ENCODE measurements at places on chromosomes 6 and 20.

GRCh38 chr6:2875359-2876191 lies 27.5 kb downstream of the SERPINB9 start:
- DNase-seq, result no peak

DNA sequence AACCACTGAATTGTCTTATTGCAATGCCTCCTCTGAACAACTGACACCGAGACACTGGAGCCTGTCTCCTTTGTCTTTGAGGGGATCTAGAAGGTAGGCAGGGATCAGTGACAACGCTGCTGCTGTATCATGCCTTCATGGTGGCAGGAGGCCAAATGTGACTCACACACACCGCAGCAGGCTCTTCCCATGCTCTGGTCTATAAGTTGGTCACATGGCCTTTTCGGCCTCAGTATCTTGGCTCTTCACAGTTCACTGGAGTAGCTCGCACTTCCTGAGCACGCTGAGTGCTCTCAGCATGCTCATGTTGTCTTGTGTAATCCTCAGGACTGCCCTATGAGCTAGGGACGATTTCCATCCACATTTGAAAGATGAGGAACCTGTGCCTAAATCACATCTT lies 167.4 kb upstream of the PCSK2 start:
- no peak for DNase-seq

- DNase-seq, result no peak
Observed at GRCh38 chr20:60882836-60883235, 369.2 kb upstream of the CDH4 start.

DNA sequence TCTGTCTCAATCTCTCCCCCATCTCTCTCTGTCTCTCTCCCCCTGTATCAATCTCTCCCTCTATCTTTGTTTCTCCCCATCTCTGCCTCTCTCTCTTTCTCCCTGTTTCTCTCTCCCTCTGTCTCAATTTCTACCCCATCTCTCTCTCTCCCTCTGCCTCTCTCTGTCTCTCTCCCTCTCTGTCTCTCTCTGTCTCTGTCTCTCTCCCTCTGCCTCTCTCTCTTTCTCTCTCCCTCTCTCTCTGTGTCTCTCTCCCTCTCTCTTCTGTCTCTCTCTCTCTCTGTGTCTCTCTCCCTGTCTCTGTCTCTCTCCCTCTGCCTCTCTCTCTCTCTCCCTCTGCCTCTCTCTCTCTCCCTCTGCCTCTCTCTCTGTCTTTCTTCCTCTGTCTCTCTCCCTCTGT lies 62.6 kb downstream of the DACT2 start:
- no peak for DNase-seq

- no peak for DNase-seq
Observed at GRCh38 chr6:21075986-21076385, 517.6 kb upstream of the SOX4 start.

- DNase-seq, result no peak
Observed at GRCh38 chr6:40287296-40287850, 299.8 kb downstream of the LRFN2 start.

DNA sequence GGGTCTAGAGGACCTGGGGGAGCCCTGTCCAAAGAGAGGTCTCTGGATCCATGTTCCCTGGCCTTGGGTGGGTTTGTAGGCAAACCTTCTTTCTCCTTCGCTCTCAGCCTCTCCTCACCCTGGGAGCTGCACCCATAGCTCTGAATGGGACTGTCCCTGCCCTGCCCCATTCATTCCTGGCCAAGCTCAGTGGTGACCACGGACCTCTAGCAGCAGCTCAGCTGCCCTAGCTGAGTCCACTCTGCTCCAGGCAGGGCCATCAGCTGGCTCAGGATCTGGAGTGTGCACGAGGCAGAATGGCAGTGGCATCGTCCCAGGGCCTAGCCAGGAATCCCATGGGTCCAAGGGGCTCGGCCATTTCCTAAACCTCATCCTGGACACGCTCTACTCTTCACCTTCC lies 5.3 kb downstream of the ULBP3 start:
- DNase-seq, result no peak

DNA sequence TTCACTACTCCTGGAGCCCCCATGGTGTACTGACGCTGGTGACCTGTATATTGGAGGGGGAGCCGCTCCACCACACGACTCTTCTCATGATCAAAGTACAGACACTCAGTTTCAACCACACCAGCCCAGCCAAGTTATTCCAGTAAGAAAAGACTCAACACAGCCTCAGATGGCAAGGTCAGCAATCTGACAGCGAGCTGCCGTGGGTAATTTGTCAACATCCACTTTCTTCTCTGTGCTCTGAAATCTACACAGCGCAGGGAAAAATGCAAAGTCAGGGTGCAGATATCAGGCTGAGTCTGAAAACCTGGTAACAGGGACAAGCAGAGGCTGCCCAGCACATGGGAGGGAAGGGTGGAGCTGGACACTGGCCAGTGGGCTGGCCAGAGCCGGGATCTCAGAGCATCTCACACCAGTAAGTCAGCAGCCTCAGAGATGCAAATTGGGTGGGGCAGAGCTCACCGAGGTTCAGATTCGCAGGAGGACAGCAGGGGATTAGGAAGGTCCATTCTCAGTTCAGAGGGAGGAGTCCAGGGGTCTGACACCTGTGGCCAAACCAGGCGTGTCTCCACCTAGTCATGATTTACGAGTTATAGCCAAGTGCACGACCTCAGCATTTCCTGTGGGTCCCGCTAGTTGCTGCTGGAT lies 44.5 kb upstream of the RPS6KA2 start:
- no peak for DNase-seq

- DNase-seq, result no peak
Observed at GRCh38 chr6:143637691-143638090, 40.1 kb upstream of the PHACTR2 start.

GRCh38 chr20:30500829-30501440 lies 756.5 kb upstream of the DEFB115 start:
- no peak for DNase-seq

DNA sequence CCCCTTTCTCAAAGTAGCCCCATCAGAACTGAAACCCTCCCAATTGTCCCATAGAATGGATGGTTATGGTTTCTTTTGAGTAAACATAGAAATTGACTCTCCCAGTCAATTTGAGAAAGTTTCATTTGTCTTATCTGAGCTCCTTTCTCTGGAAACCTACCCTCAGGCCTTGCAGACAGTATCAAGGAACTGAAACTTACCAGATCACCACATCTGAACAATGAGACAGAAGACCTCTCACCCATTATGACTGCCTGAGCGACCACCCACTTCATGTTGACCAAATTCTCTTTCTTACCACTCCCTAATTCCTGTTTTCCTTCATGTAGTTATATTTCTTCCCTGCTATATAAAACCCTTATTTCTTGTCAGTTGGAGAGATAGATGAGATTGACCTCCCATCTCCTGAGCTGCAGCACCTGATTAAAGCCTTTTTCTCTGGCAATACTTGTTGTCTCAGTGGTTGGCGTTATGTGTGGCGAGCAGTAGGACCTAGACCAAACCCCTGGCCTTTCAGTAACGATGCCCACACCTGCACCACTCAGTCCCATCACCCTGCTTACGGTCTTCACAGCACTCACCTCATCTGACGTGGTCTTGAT lies 138.9 kb downstream of the ZNF217 start:
- no peak for DNase-seq

GRCh38 chr6:35260591-35261570 lies 1.3 kb downstream of the ZNF76 start:
- no peak for DNase-seq

DNA sequence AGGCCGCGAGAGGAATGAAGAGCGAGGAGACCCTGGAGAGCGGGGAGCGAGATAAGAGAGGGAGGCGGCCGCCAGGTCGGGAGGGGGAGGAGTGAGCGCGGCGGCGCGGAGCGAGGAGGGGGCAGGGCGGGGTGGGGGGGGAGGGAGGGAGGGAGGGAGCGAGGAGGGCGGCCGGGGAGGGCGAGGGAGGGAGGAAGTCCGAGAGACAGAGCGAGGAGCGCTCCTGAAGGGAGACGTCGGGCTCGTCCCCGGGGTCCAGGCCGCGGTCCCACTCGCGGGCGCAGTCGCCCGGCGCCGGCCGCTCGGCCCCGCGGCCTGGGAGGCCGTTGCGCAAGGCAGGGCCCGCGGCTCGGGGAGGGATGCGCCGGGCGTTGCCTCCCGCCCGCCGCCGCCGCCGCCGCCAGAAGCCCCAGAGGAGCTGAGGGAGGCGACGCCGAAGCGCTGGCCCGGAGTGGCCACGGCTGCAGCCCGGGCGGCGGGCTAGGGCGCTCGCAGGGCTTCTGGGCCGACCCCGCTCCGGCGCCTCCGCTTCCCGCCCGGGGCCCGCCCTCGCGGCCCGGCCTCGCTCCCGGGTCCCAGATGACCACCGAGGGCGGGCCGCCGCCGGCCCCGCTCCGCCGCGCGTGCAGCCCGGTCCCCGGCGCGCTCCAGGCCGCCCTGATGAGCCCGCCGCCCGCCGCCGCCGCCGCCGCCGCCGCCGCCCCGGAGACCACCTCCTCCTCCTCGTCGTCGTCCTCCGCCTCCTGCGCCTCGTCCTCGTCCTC lies at the start of gene FOXF2:
TSS of gene FOXF2 (plus strand) at position 208 of the 764 bp plus-strand sequence. CDS start at position 580, 372 bp downstream.
- no peak for DNase-seq

DNA sequence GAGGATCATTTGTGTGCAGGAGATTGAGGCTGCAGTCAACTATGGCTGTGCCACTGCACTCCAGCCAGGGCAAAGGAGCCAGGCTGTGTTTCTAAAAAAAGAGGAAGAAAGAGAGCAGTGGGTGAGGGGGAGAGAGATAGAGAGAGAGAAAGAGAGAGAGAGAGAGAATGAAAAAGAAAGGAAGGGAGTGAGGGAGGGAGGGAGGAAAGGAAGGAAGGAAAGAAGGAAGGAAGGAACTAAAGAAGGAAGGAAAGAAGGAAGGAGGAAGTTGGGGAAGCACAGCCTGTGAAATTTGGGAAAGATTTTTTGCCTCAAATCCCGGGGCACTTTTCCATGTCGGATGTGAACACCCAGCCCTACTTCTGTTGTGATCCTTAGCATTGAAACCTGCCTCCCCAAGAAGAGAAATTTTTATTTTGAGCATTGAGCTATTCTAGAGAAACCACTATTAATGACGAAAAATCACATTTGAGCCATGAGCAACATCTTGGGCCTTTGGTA lies 57.8 kb downstream of the FOXA2 start:
- DNase-seq, result no peak

GRCh38 chr20:15296422-15296821 lies 959.0 kb upstream of the FLRT3 start:
- no peak for DNase-seq

GRCh38 chr6:13787137-13787536 lies 27.2 kb downstream of the MCUR1 start:
- peak; percentile 38 for DNase-seq

All from activated CD4-positive, alpha-beta T cell treated with anti-CD3 and anti-CD28 coated beads, Interleukin-2, amount 50 U/mL, for 24 hours (primary cell).